ENCODE measurements at places on chromosomes 7 and 10.
A peak's percentile ranks its signal among the peaks of the same experiment; 100 is the strongest.

DNA sequence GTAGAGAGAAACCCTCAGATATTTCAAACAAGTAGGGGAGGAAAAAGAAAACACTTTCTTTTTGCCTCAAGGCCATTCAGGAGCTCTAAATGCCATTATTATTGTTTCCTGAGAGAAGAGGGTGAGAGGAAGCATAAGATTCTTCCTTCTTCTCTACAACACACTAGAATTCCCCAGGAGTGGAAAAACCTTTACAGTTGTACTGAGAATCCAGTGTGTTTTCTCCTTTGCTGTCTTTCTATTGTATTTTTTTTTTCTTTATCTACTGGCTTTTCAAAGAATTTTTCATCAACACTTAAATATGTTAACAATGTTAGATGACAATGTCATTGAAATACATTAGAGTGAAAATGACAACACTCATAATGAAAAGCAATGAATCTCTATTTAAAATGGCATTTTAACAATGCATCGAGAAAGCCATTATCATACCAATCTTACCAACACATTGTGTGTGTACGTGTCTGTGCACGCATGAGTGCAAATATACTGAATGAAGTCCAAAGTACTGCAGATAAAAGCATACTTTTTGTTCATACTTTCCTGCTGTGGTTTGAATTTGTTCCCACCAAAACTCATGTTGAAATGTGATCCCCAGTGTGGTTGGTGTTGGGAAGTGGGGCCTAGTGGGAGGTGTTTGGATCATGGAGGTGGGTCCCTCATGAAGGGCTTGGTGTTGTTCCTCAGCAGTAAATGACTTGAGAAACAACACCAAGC is 24.2 kb upstream of the MACC1 start:
- peak; percentile 97 for DNase-seq

DNA sequence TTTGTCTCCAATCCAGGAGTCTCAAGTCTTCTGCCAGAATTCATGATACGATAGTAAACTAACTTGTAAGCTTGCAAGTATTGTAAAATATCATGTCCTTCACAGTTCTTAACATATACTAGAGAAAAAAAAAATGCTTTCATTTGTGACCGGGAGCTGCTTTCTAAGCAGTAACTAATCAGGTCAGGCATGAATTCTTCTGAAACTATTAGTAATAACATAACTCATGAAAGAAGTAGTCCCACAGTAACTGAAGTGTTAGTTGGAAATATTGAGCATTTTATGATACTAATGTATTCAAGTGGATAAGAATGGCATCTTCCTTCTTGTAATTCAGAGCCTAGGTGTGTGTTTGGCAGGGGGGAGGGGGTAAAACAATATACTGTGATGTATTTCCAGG is 665.6 kb downstream of the DNAJB9 start:
- DNase-seq, result no peak

DNA sequence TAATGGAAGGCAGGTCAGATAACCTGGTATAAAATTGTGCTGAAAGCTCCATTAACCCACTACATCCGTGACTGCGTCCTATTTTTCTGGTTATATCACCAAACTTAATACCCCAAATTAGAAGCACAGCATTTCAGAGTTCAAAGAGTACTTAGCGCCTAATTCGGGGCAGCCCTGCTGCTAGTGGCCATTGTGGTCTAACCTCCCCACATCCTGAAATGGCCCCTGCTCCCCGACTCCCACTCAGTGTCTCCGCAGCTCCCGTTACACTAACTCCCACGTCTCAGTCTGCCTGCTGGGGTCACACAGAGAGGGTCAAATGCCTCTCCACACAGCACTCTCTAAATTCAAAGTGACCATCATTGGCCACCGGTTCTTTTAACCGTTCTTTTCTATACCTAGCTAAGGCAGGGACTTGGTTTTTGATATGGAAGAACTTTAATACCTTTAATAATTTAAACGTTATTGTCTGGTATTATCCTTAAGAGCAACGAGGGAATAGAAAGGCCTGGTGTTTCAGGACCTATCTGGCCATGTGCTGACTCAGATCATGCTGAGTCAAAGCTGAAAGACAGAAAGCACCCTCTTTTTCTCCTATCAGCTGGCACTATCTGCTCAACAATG is 117.1 kb downstream of the KMT2E start:
- DNase-seq, result no peak

DNA sequence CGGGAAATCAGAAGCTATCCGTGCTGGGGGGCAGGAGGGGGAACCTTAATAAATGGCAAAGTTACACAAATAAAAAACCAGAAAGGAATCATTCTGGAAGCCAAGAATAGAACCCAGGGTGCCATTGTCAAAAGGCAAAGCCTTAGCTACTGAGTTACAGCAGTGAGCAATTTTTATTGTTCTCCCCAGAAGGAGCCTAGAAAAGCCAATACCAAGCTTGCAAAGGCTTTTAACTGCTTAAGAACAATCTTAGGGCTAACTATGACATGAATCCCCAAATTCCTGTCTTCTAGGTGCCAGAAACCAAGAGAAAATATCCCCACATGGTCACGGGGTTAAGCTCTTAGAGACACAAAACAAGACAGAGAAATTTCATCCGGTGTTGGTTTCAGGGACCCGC is 482.7 kb downstream of the CCSER2 start:
- DNase-seq, result no peak

- peak; percentile 41 for DNase-seq
Observed at GRCh38 chr7:964401-965231, 10.1 kb upstream of the ADAP1 start.

DNA sequence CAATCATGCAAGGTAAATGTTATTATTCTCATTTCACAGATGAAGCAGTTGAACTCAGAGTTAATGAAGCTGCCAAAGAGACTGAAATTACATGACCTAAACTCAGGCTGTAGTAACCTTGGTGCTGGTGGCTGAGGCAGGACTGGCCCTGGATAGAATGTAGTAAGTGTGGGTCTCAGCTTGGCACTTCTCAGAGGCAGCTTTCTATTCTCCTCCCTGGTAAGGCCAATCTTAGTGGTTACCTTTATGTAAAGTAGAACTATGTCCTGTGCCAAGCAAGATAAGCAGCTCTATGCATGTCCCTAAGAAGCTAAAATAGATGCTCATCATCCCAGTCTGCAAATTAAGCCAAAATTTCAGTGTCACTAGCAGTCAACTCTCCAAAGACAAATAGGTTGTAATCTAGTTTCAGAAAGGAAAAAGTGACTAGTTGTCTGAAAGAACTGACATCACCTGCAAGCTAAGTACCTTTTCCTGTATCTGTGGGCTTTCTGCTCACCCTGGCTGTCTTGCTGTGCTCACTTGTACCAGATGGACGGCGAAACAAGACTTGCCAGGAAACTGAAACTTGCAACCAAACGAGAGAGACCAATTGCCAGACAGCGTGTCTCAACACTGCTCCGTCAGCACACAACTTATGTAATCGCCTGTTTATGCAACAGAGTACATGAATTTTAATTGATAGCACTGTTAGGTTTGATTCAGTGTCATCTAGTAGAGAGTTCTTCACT is 43.7 kb downstream of the CH25H start:
- DNase-seq, result no peak

GRCh38 chr10:125783408-125783807 is 7.8 kb upstream of the MMP21 start:
- DNase-seq, result no peak

DNA sequence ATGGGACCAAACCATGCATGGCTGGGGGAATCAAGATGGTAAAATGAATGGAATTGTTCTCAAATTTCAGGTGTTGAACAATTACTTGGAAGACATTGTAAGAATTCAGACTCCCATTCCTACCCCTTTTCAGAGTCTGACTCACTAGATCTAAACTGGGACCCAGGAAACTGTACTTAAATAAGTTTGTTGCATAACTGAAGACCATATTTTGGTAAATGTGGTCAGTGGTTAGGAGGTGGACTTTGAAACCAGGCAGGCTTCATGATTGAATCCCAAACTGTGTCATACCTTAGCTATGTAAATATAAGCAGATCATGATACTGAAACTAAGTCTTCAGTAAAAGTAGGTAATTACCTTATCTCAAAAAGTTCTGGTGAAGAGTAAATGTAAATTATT is 41.7 kb downstream of the ZWINT start:
- peak; percentile 32 for DNase-seq

- no peak for DNase-seq
Observed at GRCh38 chr10:35706959-35707358, 64.9 kb upstream of the FZD8 start.

DNA sequence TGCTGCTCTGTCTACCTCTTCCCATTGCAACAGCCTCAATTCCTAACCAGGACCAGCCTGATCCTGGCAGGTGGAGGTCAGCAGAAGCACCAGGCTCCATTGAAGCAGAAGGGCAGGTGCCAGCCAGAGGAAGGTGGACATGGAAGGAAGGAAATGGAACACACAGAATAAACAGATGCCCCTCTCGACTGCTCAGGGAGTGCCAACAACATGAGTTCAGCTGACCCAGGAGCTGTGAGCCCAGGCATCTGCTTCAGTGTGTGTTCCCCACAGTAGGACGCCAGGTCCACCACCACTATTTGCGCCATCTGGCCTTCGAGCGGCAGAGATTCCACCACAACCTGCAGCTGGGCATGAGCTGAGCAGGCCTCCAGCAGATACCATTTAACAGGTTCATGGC is 56.7 kb downstream of the GPAM start:
- no peak for DNase-seq

- DNase-seq, result no peak
Observed at GRCh38 chr7:158694650-158695049, 10.0 kb downstream of the NCAPG2 start.

- DNase-seq, result no peak
Observed at GRCh38 chr10:47160967-47161366, 139.0 kb upstream of the GDF10 start.

DNA sequence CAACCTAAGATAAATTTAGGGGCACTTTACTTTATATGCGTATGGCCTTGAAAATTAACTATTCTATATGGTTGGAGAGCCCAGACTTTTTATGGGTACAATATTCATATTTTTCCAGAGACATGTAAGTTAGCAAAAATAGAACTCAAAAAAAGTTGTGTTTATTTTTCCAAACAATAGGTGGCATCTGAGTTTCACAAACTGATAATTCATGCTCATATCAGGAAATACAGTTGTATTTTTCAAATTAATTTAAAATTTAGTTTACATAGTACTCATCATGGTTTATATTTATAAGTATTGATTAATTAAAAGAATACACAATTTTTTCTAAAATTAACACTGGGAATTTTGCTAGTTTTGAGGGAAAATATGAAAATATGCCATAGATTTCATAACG is 34.6 kb downstream of the ANKRD7 start:
- DNase-seq, result no peak

GRCh38 chr7:99267841-99268576 is 4.6 kb upstream of the MYH16 start:
- peak; percentile 49 for DNase-seq

DNA sequence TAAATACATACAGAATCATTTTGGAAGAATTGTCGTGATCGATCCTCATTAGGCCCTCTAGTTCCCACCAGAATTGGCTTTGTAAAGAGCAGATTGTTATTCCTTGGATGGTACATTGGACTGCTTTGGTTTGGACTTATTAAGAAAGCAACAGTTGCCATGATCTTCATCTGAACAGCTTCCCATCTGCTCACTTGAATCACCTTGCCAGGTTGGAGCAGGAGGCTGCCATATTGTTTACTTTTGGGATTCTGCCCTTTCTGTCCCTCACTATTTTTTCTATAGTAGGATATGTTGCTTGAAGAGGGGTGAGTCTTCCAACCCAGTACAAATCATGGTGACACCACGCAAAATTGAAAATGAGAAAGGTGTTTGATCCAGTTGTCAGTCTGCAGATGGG is 199.6 kb downstream of the TCF7L2 start:
- no peak for DNase-seq

- no peak for DNase-seq
Observed at GRCh38 chr7:96017877-96018276, 245.5 kb downstream of the DYNC1I1 start.
